Neural progenitor cell (in vitro differentiated cells): ENCODE measurements at places on chromosomes 12 and 14. TPM values are rescaled to one million over a fixed set of nuclear protein-coding genes. Genes with fewer than 3 reads are reported as not detected.

The TOMM20L gene
- total RNA-seq = not detected in 2 replicates

The SYCP3 gene
- 0.03 and 0.04 TPM in 2 replicates for total RNA-seq

The RPL10L gene
- total RNA-seq = not detected in 2 replicates

The CCNB1IP1 gene
- total RNA-seq = 218 and 279 TPM in 2 replicates

The ART4 gene
- not detected in 2 replicates for total RNA-seq

The NTS gene
- 0.40 TPM in 1 of 2 replicates, not detected in the other for total RNA-seq

The KRT71 gene
- total RNA-seq = not detected in 2 replicates

The TPH2 gene
- total RNA-seq = 0.12 TPM in 1 of 2 replicates, not detected in the other

The SLC25A21 gene
- total RNA-seq = 5.3 and 6.4 TPM in 2 replicates

The SLC25A3 gene
- total RNA-seq = 956 and 1,100 TPM in 2 replicates
